ENCODE measurements at places on chromosomes 5 and 9. TPM values are rescaled to one million over a fixed set of nuclear protein-coding genes. Genes with fewer than 3 reads are reported as not detected.

Gene SLC27A6
- 31.7 TPM for total RNA-seq

Gene CACNA1B
- 0.39 TPM for total RNA-seq

GRCh38 chr9:129183495-129184218, 5.6 kb upstream of the IER5L start:
- no peak for DNase-seq

- no peak for DNase-seq
Observed at GRCh38 chr5:114101153-114101552, 260.7 kb upstream of the KCNN2 start.

DNA sequence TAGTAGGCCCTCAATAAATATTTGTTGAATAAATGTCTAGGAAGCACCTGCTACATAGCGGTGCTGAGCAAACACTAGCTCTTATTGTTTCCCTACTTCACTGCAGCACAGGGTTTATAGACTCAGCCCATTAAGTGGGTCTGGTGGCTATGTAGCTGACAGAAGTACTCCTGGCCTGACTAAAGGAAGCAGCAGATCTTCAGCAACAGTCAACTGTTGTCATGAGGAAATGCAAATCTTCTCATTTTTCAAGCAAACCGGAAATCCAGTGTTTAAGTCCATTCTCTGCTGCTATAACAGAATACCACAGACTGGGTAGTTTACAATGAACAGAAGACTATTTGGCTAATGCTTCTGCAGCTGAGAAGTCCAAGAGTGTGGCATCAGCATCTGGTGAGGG, 2.8 kb upstream of the TEX10 start:
- no peak for DNase-seq

- DNase-seq, result no peak
Observed at GRCh38 chr9:81814401-81814793, 113.8 kb upstream of the SPATA31D4 start.

DNA sequence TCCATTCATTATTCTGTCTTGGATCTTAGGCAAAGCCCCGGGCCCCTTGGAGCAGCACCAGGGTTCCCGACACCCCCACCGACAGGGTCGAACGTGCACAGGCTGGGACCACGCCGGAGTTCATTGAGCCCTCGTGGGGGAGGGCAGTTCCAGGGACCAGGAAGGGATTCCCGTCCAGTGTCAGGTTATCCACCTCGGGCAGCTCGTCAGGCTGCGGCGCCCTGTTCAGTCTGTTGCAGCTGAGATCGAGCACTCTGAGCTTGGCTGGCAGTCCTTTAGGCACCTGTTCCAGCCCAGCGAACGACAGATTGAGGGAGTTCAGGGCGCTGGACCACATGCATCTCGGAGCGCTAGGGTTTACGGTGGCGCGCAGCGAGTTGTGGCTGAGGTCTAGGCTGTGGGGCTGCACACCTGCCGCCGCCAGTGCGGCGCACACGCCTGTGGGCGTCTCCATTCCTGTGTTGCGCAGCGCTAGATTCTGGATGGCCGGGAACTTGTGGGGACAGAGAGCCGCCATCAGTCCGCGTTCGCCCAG, 1.1 kb downstream of the CD14 start:
- DNase-seq, result no peak

Measured in left cardiac atrium (tissue), 4 donors.